ENCODE measurements at places on chromosomes 1 and 21.
A peak's percentile ranks its signal among the peaks of the same experiment; 100 is the strongest.

DNA sequence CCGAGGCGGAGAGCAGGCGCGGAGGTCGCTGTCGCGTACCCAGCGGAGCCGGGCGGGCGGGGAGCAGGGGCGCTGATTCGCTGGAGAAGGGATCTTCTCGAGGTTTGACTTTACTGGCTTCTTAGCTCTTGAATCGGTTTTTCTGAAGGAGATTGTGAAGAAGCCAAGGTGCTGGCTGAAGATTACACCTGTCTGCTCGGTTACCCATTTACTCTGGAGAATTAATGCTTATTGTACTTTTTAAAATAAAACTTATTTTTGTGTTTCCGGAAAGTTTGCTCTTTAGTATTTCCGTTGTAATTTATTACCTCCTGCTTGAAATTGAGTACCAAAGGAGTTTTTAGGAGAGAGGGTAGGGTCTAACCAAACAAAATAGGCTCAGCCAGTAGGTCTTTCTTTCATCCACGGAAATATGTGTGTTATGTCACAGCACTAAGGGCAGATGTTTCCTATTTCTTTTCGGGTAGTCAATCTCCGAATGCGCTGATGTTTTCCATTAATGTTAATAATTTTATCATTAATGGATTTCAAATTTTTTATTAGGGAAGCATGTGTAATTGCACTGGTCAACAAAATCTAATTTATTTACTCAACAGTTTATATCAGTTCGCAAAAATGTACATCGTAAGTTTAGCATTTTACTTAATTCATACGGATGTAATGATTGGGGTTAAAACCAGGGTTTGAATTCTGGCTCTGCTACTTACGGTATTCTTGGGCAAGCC lies 510 bp upstream of the GNG5 start:
- no peak for DNase-seq

GRCh38 chr1:41343790-41344699 lies 17.2 kb upstream of the FOXO6 start:
- no peak for DNase-seq

DNA sequence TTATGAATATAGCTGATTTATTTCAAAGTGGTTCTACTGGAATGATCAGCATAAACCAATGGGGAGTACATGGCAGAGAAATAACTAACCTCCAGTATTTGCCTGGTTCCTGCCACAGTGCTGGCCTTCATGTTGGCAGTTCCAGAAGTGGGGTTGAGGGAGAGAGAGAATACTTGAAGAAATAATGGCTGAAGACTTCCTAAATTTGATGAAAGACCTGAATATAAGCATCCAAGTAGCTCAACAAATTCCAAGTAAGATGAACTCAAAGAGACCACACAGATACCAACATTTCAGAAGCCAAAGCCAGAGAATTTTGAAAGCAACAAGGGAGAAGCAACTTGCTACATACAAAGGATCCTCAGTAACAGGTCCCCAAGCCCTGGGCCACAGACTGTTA lies 34.3 kb downstream of the S100B start:
- DNase-seq: no peak

DNA sequence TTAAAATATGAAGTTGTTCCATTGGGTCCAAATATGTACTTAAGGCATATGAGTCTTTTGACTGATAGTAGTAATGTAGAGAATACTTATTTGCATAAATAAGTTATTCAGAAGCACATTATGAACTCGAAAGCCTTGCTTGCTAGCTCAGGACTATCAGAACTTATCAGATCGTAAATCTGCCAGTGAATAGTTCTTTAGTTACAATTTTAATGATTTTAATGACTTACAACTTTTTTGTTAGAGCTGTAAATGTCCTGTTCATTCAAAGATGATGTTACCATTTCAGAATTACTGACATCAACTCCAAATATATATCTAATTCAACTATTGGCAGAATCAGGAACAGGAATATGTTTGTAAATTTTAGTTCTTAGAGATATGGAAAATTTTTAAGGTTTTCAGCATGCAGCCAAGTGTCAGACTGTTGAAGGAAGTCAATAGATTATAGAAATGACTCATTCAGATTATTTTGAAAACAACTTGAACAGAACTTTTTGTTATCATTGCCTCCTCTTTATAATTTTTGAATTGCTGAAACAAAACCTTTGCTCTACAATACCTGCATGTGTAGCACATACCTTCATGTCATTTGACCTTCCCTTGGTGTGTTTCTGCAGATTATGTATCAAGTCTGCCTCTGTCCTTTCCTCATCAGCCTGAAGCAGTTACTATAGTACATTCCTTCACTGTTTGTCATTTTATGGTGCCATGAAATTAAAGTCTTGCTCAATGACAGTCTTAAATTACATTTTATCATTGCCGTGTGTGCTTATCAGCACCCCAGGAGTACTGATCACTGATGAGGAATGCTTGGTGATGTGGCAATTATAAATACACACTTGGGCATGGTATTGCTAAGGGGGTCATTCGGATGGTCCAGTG lies 44.9 kb downstream of the LRRC8D start:
- no peak for DNase-seq

GRCh38 chr1:239587574-239588369 lies 201.4 kb downstream of the CHRM3 start:
- DNase-seq: no peak

GRCh38 chr1:161226320-161226711 lies 456 bp downstream of the TOMM40L start:
- DNase-seq: no peak

- DNase-seq: no peak
These were observed 51.8 kb downstream of the MRPL39 start for GRCh38 chr21:25555492-25555891.

GRCh38 chr21:26028183-26028582 lies 142.4 kb downstream of the APP start:
- DNase-seq: no peak

- DNase-seq: no peak
These were observed 163.4 kb downstream of the RUNX1 start for GRCh38 chr21:34885626-34886239.

- DNase-seq: no peak
These were observed 48.1 kb upstream of the PAXBP1 start for GRCh38 chr21:32819694-32820093.

DNA sequence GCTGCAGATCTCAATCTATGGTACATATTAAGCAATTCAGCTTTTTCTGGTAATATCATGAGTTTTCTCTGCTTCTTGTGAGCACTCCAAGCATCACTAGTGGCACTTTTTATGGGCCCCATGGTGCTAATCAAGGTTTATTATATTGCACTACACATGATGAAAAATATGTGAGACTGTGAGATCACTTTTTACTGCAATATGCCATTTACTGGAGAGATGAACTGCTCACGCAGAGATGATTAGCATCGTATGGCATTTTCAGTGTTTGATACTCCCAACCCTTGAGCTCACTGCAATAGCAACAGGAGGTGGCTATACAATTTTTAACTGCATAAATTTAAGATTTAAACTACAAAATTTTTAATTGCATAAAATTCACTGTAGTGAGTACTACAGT lies 8.7 kb upstream of the KCNK1 start:
- DNase-seq: no peak

DNA sequence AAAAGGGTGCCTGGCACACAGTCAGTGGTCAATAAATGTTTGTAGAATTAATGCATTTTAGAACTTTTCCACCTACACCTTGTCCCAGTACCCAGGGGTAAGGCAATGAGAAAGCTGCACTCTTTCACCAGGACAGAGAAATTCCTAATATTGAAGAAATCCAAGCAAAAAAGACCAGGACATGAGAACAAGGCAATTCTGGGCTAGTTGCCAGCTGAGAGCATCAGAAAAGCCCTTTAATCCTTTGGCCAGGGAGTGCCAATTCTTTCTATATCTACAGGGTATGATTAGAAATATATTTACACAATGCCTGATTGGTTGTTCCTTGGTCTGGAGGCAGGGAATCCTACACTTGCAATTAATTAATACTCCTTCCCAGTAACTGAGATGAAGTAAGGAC lies 492.4 kb upstream of the NFIA start:
- peak; percentile 30 for DNase-seq

- DNase-seq: no peak
These were observed 33.3 kb downstream of the PCNT start for GRCh38 chr21:46357335-46357604.

DNA sequence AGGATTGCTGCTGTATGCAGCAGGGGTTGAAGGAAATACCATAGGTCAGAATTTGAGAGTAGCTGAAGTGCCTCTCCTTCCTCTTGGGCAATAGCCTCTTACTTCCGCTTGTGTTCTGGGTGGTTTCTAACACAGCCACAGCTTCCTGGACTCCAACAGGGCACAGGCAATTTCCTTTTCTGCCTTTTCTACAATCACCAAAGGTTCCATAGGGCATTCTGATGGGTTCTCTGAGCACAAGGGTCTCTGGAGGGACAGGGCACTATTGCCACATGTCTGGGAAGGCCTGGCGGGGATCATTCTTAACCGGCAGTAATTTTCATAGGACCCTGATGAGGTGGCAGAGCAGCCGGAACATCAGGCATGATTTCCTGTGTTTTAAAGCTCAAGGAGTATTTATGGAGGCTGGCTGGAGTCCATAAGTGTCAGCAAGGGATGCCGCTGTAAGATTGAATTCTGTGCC lies 5.5 kb upstream of the AGTRAP start:
- DNase-seq: no peak

DNA sequence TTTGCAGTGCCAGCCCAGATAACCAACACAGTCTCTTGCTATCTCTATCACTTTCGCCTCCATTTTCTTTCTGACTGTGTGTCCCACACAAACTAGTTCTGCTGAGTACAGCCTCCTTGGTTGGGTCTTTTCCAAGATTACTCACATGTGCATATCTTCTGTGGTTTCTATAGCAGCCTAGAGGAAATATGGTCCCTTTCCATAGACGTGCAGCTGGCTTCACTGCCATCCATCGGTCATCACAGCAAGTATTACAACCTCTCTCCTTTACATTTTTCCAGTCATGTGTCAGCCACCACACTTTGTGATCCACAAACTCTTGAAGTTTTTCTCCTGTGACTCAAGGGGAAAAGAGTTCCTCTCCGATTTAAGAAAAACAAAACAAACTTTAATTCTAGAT lies 893.4 kb upstream of the ADGRL4 start:
- DNase-seq: no peak

DNA sequence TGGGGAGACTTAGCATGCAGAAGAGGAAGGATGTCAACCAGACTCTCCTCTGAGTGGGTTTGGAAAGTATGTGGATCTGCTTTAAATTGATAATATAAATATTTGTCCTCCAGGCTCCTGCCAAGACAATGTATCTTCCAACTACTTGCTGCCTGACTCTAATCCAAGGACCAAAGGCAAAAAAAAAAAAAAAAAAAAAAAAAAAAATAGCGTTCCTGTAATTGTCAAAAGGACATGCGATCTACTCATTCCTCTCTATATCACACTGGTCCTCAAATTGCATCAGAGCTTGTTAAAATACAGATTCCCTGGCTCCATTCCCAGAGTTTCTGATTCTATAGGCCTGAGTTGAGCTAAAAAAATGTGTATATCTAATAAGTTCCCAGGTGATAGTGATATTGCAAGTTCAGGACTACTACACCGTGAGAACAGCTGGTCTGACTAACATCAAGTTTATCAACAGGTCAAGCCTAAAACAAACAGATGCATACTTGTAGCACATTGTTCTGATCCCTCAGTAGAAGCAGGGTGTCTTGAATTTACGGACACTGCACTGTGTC lies 141.3 kb downstream of the TNR start:
- no peak for DNase-seq

All from testis (tissue), 5 donors.